ENCODE measurements at places on chromosomes 3 and 15.

- peak overlapping the region; percentile 99 for H3K27ac ChIP-seq
- H3K4me1 ChIP-seq: no peaks in the 10 kb centered on the region
- DNase-seq: peak; percentile 92
- peak overlapping the region; percentile 75 for H3K4me3 ChIP-seq
These were observed 12.4 kb upstream of the SHF start for GRCh38 chr15:45200001-45200798.

GRCh38 chr3:113063126-113063894 lies 72.5 kb downstream of the GTPBP8 start:
- no peak overlapping the region for H3K4me3 ChIP-seq
- no peak for DNase-seq
- H3K36me3 ChIP-seq: no peaks in the 10 kb centered on the region
- peak overlapping the region; percentile 11 for H3K27ac ChIP-seq
- H3K27me3 ChIP-seq: no peaks in the 10 kb centered on the region
- H3K4me1 ChIP-seq: peaks cover 18% of the 10 kb centered on the region

DNA sequence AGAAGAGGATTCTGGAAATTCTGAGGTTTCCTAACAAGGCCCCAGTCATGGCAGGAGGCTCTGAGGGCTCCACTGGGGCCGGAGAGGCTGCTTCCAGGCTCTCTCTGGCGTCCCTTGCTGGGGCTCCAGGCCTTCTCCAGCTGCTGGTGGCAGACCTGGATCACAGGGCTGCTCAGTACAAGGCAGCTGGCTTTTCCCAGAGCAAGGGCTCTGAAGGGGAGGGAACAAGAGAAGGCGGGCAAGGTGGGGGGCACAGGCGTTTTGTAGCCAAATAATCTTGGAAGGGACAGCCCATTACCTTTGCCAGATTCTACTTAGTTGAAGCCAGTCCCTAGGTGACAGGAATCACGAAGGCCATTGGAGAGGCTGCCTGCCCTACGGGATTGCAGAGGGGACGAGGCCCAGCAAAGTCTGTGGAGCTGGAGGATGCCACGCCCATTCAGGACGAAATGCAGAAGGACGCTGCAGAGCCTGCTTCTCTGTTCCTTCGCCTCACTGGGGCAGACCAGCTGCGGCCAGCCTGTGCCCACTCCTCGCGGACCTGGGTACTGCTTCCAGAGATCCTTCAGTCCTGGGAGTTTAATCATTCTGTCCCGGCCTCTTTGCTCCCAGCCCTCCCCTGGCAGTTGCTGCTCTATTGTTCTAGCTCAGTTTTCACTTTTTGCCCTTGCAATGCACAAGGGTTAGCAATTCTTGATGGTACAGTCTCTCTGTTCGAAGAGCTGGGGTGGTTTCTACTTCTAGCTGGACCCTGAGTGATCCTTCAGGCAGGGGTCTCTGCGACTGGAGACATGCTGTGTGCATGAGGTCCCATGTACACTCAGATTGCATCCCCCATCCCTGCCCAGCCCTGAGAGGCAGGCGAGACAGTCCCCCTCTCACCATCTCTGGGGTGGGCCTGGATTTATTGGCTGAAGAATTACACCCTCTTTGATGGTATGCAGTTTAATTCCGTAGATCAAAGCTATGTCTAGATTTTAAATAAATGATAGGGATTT lies 149.3 kb upstream of the MEF2A start:
- H3K27ac ChIP-seq: no peak overlapping the region
- no peak for DNase-seq
- H3K4me3 ChIP-seq: no peak overlapping the region
- no peaks in the 10 kb centered on the region for H3K27me3 ChIP-seq
- no peaks in the 10 kb centered on the region for H3K36me3 ChIP-seq

GRCh38 chr15:70327856-70328678 lies 230.3 kb upstream of the TLE3 start:
- peaks cover 36% of the 10 kb centered on the region for H3K4me1 ChIP-seq
- H3K27ac ChIP-seq: peak overlapping the region; percentile 34
- no peak overlapping the region for H3K4me3 ChIP-seq
- no peaks in the 10 kb centered on the region for H3K27me3 ChIP-seq

DNA sequence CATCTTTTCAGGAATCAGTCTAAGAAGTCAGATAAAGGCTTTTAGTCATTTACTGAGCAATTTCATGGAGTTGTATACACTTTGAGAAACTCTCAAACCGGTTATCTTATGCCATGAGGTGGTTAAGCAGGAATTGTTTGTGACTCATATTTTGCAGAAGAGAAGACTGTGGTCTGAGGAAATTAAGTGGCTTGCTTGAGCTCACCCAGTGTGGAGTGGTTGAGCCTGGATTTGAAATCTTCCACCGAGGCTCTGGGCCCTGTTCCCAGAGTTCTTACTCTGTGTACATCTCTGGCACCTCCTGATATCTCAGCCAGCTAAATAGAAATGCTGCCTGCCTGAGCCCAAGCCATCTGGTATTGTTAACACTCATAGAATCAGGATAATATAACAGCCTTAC lies 37.8 kb upstream of the BCL6 start:
- H3K4me1 ChIP-seq: no peaks in the 10 kb centered on the region
- no peak for DNase-seq
- no peaks in the 10 kb centered on the region for H3K27me3 ChIP-seq

DNA sequence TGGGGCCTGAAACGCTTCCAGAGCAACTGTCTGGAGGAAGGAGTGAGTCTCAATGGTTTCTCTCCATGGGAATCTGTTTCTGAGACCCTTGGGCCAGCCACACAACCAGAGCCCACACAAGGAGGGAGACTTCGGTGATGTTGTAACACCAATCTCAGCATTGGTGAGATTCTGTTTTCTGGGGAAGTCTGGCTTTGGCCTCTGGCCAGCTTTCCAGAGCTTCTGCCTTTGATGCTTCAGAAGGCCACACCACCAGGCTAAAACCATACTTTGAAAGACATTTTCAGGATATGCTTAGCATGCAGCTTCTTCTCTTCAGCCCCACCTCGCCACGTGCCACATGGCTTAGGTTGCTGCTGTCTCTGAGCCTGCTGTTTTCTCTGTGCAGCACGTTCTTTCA lies 3.6 kb upstream of the EEFSEC start:
- peaks cover 8% of the 10 kb centered on the region for H3K4me1 ChIP-seq
- DNase-seq: no peak
- no peak overlapping the region for H3K27ac ChIP-seq
- no peaks in the 10 kb centered on the region for H3K36me3 ChIP-seq
- H3K27me3 ChIP-seq: no peaks in the 10 kb centered on the region
- no peak overlapping the region for H3K4me3 ChIP-seq

DNA sequence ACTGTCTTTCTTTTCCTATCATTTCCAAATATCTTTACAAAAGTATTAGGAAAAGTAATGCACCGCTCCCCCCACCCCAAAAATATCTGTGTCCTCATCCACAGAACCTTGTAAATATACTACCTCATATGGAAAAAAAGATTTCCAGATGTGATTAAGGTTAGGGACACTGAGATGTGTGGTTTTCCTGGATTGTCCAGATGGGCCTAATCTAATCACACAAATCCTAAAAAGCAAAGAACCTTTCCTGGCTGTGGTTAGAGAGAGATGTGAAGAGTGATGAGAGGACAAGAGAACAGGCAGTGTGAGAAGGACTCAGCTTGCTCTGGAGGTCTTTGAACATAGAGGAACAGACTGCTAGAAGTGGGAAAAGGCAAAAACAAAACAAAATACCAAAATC lies 77.7 kb downstream of the ROBO1 start:
- no peak overlapping the region for H3K27ac ChIP-seq
- no peaks in the 10 kb centered on the region for H3K4me1 ChIP-seq
- no peak overlapping the region for H3K4me3 ChIP-seq
- no peaks in the 10 kb centered on the region for H3K36me3 ChIP-seq
- DNase-seq: no peak

DNA sequence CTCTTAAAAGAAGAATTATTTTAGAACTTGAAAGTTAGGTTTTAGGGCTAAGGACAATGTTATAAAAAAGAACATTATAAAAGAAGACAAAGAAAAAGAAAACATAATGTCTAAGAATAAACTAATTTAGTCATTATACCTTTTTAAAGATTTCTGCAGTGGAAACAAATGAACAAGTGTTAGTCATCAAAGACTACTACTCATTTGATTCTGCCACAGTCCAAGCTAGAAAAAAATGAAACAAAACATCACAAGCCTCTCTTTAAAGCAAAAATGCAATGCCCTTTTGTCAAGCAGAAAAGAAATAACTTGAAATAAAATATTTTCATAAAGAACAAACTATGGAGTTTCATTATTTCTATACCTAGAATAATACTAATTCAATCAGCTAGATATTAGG lies 102.0 kb downstream of the TBC1D5 start:
- H3K4me3 ChIP-seq: no peak overlapping the region
- H3K36me3 ChIP-seq: no peaks in the 10 kb centered on the region
- peak overlapping the region; percentile 81 for H3K27ac ChIP-seq
- H3K4me1 ChIP-seq: peaks cover 47% of the 10 kb centered on the region
- no peaks in the 10 kb centered on the region for H3K27me3 ChIP-seq
